ENCODE measurements at places on chromosomes 12 and 14. TPM values are rescaled to one million over a fixed set of nuclear protein-coding genes. Genes with fewer than 3 reads are reported as not detected.

RAPGEF3 gene
- total RNA-seq, result 3.7 TPM

FOXN4 gene
- total RNA-seq, result not detected

NRL gene
- not detected for total RNA-seq

POTEM gene
- not detected for total RNA-seq

AQP5 gene
- not detected for total RNA-seq

LARP4 gene
- total RNA-seq, result 17.4 TPM

DBX2 gene
- not detected for total RNA-seq

HSP90AA1 gene
- total RNA-seq, result 371 TPM

DNA sequence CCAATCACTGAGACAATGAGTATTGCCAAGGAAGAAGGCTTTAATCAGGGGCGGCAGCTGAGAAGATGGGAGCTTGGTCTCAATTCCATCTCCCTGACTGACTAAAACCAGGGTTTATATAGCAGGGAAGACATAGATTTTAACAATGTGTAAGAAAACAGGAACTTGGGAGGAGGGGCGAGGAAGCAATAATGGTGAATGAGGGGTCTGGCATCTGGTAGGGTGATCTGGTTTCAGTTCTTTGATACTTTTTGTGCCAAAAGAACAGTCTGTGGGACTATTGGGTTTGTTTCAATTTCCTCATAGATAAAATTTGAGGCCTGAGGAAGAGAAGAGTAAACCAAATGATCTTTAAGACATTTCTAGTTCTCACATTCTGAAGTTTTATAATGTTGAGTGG is 49.2 kb downstream of the FUT8 start:
- peak overlapping the region; percentile 24 for H3K27ac ChIP-seq
- peaks cover 23% of the 10 kb centered on the region for H3K4me1 ChIP-seq
- no peak for DNase-seq
- H3K4me3 ChIP-seq, result no peak overlapping the region
- H3K27me3 ChIP-seq, result no peaks in the 10 kb centered on the region

- H3K4me1 ChIP-seq, result peaks cover 12% of the 10 kb centered on the region
- no peaks in the 10 kb centered on the region for H3K27me3 ChIP-seq
- no peaks in the 10 kb centered on the region for H3K36me3 ChIP-seq
- no peak overlapping the region for H3K27ac ChIP-seq
- H3K4me3 ChIP-seq, result no peak overlapping the region
Observed at GRCh38 chr12:104738776-104739642, 219.1 kb downstream of the SLC41A2 start.

- H3K27me3 ChIP-seq, result no peaks in the 10 kb centered on the region
- DNase-seq, result no peak
- H3K4me1 ChIP-seq, result no peaks in the 10 kb centered on the region
- no peak overlapping the region for H3K27ac ChIP-seq
- no peak overlapping the region for H3K4me3 ChIP-seq
- no peaks in the 10 kb centered on the region for H3K36me3 ChIP-seq
Observed at GRCh38 chr14:79658221-79658620, 553.1 kb downstream of the DIO2 start.

GRCh38 chr14:24665440-24665991 is 31.5 kb upstream of the GZMB start:
- no peak overlapping the region for H3K27ac ChIP-seq
- no peak overlapping the region for H3K4me3 ChIP-seq
- DNase-seq, result no peak

- H3K27ac ChIP-seq, result no peak overlapping the region
- H3K4me3 ChIP-seq, result no peak overlapping the region
- peaks cover 49% of the 10 kb centered on the region for H3K27me3 ChIP-seq
Observed at GRCh38 chr14:74347795-74348100, 523 bp upstream of the VRTN start.

GRCh38 chr14:38224338-38224737 is 16.6 kb downstream of the SSTR1 start:
- H3K36me3 ChIP-seq, result no peaks in the 10 kb centered on the region
- H3K4me1 ChIP-seq, result no peaks in the 10 kb centered on the region
- H3K27ac ChIP-seq, result no peak overlapping the region
- no peaks in the 10 kb centered on the region for H3K27me3 ChIP-seq

GRCh38 chr12:23350808-23351207 is 598.7 kb downstream of the SOX5 start:
- no peaks in the 10 kb centered on the region for H3K27me3 ChIP-seq
- no peak overlapping the region for H3K27ac ChIP-seq
- H3K4me1 ChIP-seq, result no peaks in the 10 kb centered on the region
- no peaks in the 10 kb centered on the region for H3K36me3 ChIP-seq

GRCh38 chr12:116397148-116397547 is 119.7 kb upstream of the MED13L start:
- H3K4me1 ChIP-seq, result peaks cover 4% of the 10 kb centered on the region
- H3K27me3 ChIP-seq, result no peaks in the 10 kb centered on the region
- no peak overlapping the region for H3K4me3 ChIP-seq
- no peaks in the 10 kb centered on the region for H3K36me3 ChIP-seq

DNA sequence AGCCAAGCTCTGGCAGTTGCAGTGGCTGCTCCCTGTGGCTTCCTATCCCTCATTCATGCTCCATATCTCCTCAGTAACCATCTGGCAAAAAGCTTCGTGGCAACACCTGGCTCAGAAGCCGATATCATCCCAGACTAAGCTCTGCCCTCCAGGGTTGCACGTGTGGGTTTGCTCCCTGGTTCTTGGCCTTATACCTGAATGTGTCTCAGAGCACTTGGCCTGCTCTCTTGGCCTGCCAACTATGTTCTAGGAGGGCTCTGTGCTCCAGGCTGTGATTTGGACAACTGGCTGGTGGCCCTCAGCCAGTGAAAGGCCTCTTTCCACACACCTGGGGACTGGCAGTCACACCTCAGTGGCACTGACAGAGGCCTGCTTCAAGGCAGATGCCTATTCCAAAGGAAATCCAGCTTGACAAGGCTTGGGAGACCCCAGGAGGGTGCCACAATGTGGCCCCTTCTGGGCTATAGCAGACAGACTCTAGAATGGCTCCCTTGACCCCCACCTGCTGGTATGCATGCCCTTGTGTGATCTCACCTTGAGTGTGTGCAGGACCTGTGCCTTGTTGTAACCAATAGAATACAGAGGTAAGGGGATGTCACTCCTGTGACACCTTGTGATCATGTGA is 10.5 kb downstream of the PLD4 start:
- no peaks in the 10 kb centered on the region for H3K36me3 ChIP-seq
- H3K27me3 ChIP-seq, result no peaks in the 10 kb centered on the region
- H3K4me3 ChIP-seq, result no peak overlapping the region
- H3K4me1 ChIP-seq, result no peaks in the 10 kb centered on the region

- H3K4me1 ChIP-seq, result peaks cover 47% of the 10 kb centered on the region
- no peak for DNase-seq
- peak overlapping the region; percentile 18 for H3K27ac ChIP-seq
- H3K27me3 ChIP-seq, result no peaks in the 10 kb centered on the region
Observed at GRCh38 chr14:71411738-71412137, 504.5 kb downstream of the PCNX1 start.

DNA sequence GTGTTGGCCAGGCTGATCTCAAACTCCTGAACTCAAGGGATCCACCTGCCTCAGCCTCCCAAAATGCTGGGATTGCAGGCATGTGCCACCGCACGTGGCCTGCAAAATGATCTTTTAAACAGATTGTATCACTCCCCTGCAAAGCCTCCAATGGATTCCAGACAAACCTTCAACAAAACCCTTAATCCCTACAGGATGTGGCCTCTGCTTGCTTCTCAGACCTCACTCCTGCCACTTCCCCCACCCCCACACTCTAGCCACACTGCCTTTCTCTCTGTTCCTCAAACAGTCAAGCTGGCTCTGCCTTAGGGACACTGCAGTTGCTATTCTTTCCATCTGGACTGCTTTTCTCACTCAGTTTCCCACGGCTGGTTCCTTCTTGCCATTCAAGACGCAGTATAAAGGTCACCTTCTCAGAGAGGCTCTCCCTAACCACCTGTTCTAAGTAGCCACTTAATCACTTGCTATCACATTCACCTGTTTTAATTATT is 47.3 kb upstream of the TMED10 start:
- DNase-seq, result peak; percentile 10
- H3K36me3 ChIP-seq, result no peaks in the 10 kb centered on the region
- H3K27me3 ChIP-seq, result no peaks in the 10 kb centered on the region
- peaks cover 12% of the 10 kb centered on the region for H3K4me1 ChIP-seq
- no peak overlapping the region for H3K4me3 ChIP-seq

DNA sequence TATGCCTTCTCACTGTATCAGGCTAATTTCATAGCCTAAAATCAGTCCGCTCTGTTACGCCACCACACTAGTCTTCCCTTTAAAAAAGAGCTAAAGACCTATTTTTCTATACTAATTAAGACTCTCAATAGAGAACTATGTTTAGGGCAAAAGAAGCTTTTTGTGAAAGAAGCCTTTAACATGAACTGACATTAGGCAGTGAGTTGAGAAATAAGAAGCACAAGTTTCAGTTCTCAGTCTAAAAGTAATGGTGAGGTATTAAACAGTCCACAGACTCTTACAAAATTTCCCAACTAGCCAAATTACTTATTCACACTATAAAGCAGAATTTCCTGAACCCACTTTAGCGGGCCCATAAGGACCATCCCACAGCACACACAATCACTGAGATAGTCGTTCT is 93.7 kb downstream of the SOX5 start:
- no peaks in the 10 kb centered on the region for H3K36me3 ChIP-seq
- no peaks in the 10 kb centered on the region for H3K4me1 ChIP-seq
- no peaks in the 10 kb centered on the region for H3K27me3 ChIP-seq
- no peak for DNase-seq

- no peak overlapping the region for H3K4me3 ChIP-seq
- DNase-seq, result no peak
- H3K27me3 ChIP-seq, result no peaks in the 10 kb centered on the region
- no peaks in the 10 kb centered on the region for H3K36me3 ChIP-seq
- H3K4me1 ChIP-seq, result peaks cover 34% of the 10 kb centered on the region
- H3K27ac ChIP-seq, result no peak overlapping the region
Observed at GRCh38 chr12:54936736-54937135, 47.8 kb downstream of the TESPA1 start.

- H3K4me1 ChIP-seq, result no peaks in the 10 kb centered on the region
- no peak overlapping the region for H3K27ac ChIP-seq
- no peaks in the 10 kb centered on the region for H3K27me3 ChIP-seq
- H3K4me3 ChIP-seq, result no peak overlapping the region
- no peaks in the 10 kb centered on the region for H3K36me3 ChIP-seq
Observed at GRCh38 chr14:72416892-72417291, 477.0 kb downstream of the DPF3 start.

GRCh38 chr12:114998118-114998749 is 314.3 kb upstream of the TBX3 start:
- H3K36me3 ChIP-seq, result no peaks in the 10 kb centered on the region
- no peaks in the 10 kb centered on the region for H3K27me3 ChIP-seq
- no peak overlapping the region for H3K27ac ChIP-seq
- DNase-seq, result no peak
- no peaks in the 10 kb centered on the region for H3K4me1 ChIP-seq

DNA sequence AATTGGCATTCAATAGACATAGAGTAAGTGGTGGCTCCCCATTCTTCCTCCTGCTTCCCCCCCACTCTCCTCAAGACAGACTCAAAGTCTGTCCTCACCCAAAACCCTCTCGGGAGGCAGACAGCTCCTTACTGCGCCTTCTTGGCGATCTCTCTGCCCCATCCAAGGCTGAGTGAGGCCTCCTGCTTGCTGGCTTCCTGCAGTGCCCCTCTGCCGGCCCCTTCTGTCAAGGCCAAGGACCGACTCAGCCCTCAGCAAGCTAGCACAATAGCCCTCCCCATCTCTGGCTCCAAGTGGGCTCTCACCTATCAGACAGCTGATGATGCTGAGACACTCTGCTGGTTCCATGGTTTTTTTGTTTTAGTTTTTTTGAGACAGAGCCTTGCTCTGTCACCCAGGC is 62.5 kb upstream of the DLK1 start:
- peaks cover 22% of the 10 kb centered on the region for H3K27me3 ChIP-seq
- H3K27ac ChIP-seq, result no peak overlapping the region
- no peaks in the 10 kb centered on the region for H3K36me3 ChIP-seq

- peak; percentile 63 for DNase-seq
- peaks cover 57% of the 10 kb centered on the region for H3K4me1 ChIP-seq
- H3K4me3 ChIP-seq, result no peak overlapping the region
- H3K27me3 ChIP-seq, result no peaks in the 10 kb centered on the region
- H3K27ac ChIP-seq, result peak overlapping the region; percentile 50
Observed at GRCh38 chr12:50195832-50196231, 28.7 kb upstream of the CERS5 start.

DNA sequence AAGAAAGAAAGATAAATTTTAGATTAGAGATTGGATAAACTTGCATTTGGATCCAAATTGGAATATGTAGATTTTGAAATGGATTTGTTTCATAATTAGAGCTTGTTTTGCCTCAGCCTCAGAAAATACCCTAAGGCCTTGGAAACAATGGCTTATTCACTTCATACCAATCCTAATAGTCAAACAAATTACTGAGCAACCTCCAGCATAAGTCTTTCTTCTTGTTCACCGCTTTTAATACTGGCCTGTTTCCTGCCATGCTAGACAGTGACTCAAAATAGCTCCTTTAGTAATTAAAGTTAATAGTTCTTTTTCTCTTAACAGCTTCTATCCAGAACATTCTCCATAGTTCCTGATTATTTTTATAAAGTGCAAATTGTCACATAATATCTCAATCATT is 110.9 kb upstream of the DNM1L start:
- peak overlapping the region; percentile 86 for H3K27ac ChIP-seq
- DNase-seq, result peak; percentile 94
- H3K27me3 ChIP-seq, result no peaks in the 10 kb centered on the region

DNA sequence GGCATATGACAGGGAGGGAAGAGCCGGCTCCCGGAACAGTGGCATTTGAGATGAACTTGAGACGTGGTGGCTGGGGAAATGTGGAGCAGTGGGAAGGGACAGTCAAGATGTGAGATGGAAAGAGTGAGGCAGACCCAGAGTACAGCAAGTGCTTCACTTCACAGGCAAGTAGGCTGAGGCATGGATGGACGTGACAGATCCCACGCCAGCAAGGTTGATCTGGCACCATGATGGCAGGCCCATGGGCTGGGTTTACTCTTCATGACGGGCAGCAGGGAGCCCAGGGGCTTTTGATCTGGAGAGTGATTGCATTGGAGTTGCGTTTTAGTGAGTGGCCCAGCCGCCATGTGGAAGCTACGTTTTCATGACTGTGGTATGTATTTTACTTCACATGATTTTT is 17.9 kb upstream of the EML1 start:
- no peaks in the 10 kb centered on the region for H3K27me3 ChIP-seq
- H3K4me3 ChIP-seq, result no peak overlapping the region
- H3K36me3 ChIP-seq, result no peaks in the 10 kb centered on the region
- DNase-seq, result no peak
- no peak overlapping the region for H3K27ac ChIP-seq

GRCh38 chr12:42167711-42168110 is 23.0 kb upstream of the GXYLT1 start:
- H3K27ac ChIP-seq, result no peak overlapping the region
- DNase-seq, result no peak
- H3K4me1 ChIP-seq, result peaks cover 14% of the 10 kb centered on the region
- H3K4me3 ChIP-seq, result no peak overlapping the region
- H3K36me3 ChIP-seq, result no peaks in the 10 kb centered on the region

- H3K36me3 ChIP-seq, result no peaks in the 10 kb centered on the region
- no peaks in the 10 kb centered on the region for H3K27me3 ChIP-seq
- H3K4me1 ChIP-seq, result no peaks in the 10 kb centered on the region
- no peak for DNase-seq
Observed at GRCh38 chr12:14710632-14711320, 14.4 kb upstream of the GUCY2C start.

GRCh38 chr14:61668282-61668681 is 27.0 kb upstream of the HIF1A start:
- H3K4me1 ChIP-seq, result peaks cover 4% of the 10 kb centered on the region
- H3K36me3 ChIP-seq, result no peaks in the 10 kb centered on the region
- H3K27ac ChIP-seq, result no peak overlapping the region
- no peaks in the 10 kb centered on the region for H3K27me3 ChIP-seq
- DNase-seq, result no peak
- no peak overlapping the region for H3K4me3 ChIP-seq

GRCh38 chr14:35931346-35931745 is 105.2 kb downstream of the BRMS1L start:
- no peak overlapping the region for H3K4me3 ChIP-seq
- no peak overlapping the region for H3K27ac ChIP-seq
- 0 out of 2 replicates have a peak, but pooled peaks cover 2% of the 10 kb centered on the region for H3K4me1 ChIP-seq
- peaks cover 14% of the 10 kb centered on the region for H3K27me3 ChIP-seq

Data from GM23248 (cell line).